ENCODE measurements at places on chromosomes 5 and 9.

GRCh38 chr5:134145041-134145757 lies 30.7 kb downstream of the TCF7 start:
- no peak for DNase-seq

DNA sequence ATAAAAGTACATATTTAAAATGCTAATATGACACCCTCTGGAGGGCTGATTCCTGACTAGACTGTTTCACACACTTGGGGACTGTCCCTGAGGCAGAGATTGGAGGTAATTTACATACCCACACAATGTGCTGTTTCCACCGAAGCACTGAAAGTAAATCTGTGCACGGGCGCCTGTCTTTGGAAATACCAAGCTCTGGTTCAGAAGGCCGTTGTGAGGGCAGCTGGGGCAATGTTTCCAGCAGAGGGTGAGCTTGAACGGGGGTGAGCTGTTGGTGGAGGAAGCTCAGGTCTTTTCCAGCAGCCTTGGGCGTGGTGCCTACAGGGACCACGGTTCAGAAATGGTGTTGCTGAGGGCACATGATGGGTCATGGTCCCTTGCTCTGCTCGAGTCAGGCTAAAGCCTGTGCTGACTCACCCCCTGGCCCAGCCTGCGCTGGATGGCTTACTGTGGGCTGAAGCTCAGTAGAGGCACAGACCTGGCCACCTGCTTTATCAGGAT lies 25.8 kb upstream of the HMCN2 start:
- DNase-seq, result no peak

DNA sequence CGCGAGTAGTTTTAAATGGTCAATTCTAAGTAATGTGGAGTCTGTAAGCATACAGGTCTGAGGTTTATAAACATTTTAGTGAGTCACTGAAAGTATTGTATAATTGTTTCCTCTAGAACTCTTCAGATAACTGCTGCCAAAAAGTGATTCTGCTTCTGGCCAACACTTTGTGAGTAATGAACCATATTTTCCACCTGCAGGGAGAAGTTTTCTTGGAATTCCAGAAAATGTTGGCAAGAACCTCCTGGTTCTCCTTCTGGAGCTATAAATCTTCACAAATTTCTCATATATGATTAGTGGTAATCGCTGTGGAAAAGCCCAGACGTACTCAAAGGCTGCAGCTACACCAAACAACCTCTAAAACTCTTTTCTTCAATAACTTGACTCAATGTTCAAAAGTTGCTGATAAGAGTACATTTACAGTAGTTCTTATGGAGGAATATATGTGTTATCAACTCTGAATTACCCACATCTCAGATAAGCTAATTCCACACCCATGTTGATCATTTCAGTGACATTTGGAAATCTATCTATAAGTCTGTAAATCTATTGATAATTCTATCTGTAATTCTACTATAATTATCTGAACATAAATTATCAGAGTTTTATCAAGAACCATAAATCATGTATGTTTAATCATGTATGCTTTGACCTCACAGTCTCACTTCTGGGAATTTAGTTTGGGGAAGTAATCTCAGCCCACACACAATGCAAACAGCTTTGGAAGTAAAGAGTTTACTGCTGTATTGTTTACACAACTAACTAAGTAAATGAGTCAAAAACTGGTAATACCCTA lies 74.1 kb downstream of the FNBP1 start:
- no peak for DNase-seq

GRCh38 chr9:77803423-77803822 lies 155.3 kb upstream of the GNA14 start:
- DNase-seq, result no peak

DNA sequence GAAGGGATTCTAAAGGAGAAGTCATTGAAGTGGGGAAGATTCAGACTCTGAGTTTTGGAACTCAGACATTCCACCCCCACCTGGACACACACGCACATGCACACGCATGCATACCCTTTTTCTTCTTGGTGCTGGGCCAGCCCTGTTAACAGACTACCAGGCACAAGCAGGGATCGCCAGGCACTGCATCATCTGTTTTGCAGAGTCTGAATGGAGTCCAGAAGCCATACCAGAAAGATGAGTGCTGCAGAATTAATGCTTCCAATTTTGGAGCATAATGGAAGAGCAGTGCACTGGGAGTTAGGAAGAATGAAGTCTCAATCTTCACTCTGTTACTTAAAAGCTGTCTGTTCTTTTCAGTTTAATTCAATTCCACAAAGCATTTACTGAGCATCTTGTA lies 95.5 kb downstream of the PDE8B start:
- DNase-seq, result no peak

DNA sequence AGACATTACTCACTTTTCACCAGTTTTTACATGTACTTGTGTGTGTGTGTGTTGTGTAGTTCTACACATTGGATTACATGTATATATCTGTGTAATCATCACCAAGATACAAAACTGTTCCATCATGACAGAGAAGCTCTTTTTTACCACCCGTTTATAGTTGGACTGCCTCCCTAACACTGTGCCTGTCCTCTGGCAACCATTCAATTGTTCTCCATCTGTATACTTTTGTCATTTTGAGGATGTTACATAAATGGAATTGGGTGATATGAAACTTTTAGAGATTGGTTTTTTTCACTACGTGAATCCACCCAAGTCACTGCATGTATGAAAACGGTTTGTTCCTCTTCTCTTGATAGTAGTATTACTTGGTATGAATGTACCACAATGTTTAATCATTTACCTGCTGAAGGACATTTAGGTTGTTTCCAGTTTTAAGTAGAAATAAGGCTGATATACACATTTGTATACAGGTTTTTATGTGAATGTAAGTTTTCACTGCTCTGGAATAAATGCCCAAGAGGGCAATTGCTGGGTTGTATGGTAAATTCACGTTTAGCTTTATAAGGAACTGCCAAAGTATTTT lies 126.2 kb downstream of the MAPKAP1 start:
- DNase-seq, result no peak
